Stimulated activated CD8-positive, alpha-beta memory T cell treated with anti-CD3 and anti-CD28 coated beads, Interleukin-2, amount 100 ng/mL, for 1 hour (primary cell): ENCODE measurements at places on chromosomes 1 and 21.

GRCh38 chr1:153122831-153123421 is 9.6 kb upstream of the SPRR2F start:
- DNase-seq: no peak

DNA sequence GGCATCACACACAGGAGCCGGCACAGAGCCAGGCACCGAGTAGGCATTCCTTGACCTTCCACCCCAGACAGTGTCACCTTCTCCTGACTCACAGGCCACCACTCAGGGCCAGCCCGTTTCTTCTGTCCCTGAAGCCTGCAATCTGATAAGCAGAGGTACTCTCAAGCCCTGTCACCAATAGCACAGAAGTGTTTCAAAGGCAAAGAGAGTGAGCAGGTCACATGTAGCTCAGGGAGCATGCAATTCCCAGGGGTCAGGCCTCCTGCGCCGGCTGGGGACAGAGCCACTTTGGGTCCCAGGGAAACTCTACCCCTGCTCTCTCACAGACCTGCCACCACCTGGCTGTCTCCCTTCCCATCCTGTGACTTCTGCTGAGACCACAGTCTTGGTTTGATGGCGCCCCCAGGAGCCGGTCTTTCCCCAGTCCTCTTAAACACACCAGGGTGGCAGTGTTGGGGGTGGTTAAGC is 13.2 kb downstream of the CAPN9 start:
- DNase-seq: no peak

- no peak for DNase-seq
Observed at GRCh38 chr1:67869233-67869632, 36.0 kb upstream of the GNG12 start.

GRCh38 chr1:36765785-36766300 is 268.5 kb downstream of the GRIK3 start:
- DNase-seq: no peak

DNA sequence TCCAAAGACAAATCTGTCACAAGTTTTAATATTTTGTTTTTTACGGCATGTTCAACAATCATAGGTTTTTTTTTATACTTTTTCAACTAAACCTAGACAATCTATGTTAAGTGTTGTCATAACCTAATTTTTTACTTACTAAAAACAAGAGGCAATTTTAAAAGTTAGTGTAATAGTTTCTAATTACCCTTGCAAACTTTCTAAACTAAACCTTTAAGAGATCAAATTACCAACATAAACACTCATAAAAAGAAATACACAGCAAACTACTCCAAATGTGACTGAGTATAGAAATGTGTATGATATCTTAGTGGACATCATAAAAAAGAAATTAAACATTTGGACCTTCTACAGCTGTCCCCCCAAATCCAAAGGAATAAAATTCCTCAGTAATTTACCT is 10.0 kb downstream of the ZNF281 start:
- DNase-seq: no peak

DNA sequence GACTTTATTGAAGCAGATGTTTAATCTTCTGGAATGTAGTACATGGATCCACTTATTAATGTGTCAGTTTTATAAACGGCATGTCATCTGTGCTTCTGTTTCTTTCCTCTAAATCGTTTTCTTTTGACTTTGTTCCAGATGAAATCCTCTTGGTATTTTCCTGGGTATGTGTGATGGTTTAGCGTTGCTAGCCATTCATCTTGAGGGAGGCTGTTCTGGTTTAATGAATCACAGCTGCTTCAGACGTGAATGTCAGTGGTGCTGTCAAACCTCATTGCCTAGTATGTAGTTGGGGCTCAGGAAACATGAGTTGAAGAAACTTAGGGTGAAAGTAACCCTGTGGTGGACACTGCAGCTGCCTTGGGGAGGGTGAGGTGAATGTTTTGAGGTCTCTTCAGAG is 33.2 kb downstream of the KCNK1 start:
- no peak for DNase-seq

DNA sequence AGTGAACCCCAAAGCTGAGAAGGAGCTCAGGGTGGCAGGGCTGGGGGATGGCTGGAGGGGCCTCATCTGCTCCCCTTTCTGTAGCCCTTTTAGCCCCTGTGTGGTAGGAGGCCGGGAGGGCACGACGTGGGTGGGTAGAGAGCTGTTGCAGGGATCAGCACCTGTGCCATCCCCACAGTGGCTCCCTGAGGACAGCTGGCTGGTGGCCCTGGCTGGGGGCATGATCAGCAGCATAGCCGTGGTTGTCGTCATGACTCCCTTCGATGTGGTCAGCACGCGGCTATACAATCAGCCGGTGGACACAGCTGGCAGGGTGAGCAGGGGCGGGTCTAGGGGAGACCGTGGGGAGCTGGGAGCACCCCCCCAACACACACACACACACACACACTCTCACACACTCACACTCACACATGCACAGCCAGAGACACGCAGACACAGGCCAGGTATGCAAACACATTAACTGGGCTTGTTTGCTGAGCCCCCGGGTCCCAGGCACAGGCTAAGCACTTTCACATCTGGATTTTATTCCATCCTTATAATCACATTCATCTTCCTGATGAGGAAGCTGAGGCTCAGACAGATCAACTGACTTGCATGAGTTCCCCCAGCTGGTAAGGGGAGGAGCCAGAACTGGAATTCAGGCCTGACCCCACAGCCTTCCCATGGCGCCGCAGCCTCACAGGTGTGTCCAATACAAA is 2.5 kb downstream of the SLC25A34 start:
- no peak for DNase-seq

GRCh38 chr1:193060938-193061337 is 1.5 kb downstream of the RO60 start:
- no peak for DNase-seq

DNA sequence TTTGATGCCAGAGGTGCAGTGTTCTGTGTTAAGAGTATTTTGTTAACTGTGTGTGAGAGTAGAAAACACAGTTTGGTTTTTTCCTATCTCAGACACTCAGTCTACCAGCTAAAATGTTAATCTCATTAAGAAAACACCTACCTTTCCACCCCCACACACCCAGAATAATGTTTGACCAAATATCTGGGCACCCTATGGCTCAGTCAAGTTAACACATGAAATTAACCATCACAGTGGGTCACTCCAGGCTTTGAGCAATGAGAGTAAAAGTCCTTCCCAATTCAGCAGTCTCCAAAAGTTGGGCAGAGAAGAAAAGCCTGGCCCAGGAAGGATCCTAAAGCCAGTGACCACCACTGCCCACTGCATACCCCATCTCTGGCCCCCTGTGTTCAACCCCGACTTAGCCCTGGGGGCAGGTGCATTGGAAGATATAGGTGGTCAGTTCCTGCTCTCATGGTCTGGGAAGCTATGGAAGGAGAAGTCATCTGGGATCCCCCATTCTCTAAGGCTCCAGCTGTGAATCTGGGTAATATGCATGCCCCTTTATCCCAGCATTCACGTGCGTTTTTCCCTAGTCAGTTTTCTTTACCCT is 50.2 kb upstream of the CSF3R start:
- no peak for DNase-seq

DNA sequence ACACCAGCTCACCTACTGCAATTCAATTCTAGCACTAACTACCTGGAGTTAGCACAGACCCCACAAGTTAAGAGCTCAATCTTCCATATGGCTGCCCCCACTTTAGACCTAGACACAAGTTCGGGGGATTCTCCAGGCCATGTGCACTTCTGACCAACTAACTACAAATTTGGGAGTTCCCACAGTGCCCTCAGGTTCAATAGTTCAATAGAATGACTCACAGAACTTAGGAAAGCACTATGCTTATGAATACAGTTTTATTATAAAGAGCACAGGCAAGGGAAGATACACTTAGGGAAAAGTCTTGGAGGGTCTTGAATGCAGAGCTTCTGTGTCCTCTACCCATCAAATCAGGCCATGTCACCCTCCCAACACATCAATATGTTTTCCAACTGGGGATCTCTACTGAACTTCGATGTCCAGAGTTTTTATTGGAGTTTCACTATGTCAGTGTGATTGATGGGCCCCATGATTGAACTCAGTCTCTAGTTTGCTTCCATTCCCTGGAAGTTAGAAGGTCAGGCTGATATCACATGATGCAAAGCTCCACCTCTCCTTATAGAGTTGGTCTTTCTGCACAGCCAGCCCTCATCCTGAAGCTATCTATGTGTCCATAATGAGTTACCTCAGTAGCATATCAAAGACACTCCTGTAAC is 46.1 kb downstream of the RAVER2 start:
- no peak for DNase-seq

GRCh38 chr1:56709269-56709880 is 64.3 kb downstream of the PRKAA2 start:
- no peak for DNase-seq

DNA sequence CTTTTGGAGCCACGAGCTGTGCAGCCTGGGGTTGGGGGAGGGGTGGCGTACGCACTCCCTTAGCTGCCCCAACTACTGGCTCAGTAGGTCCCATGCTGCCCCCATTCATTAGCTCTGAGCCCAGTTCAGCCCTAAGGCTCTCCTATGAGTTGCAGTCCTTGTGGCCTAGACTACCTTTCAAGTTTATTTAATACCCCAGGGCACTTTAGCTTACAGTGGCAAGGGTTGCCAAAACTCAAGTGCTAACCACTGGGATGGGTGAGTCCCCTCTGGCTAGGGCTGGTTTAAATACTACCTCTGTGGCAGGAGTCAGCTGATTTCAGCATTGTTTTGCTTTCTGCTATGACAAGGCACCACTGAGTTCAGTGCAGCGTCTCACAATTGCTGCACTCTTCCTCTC is 118.2 kb downstream of the ODF2L start:
- DNase-seq: no peak

- DNase-seq: no peak
Observed at GRCh38 chr1:81443288-81443687, 357.4 kb upstream of the ADGRL2 start.

DNA sequence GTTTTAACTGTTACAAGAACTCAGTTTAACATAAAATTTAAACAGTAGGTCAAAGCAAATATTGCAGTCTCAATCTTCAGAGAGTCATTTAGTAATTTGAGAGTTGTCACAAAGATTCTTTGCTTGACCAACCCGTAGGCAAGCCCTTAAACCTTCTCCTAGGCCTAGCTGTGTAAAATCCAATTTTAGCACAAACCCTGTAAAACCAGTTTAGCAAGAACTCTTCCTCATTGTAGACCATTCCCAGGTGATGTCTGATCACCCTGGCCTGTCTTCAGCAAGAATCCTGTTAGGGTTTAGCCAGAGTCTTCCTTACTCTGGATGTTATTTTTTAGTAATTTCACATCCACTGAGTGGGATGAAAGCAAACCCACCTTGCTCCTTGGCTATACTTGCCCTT is 30.1 kb downstream of the LRIG2 start:
- no peak for DNase-seq

DNA sequence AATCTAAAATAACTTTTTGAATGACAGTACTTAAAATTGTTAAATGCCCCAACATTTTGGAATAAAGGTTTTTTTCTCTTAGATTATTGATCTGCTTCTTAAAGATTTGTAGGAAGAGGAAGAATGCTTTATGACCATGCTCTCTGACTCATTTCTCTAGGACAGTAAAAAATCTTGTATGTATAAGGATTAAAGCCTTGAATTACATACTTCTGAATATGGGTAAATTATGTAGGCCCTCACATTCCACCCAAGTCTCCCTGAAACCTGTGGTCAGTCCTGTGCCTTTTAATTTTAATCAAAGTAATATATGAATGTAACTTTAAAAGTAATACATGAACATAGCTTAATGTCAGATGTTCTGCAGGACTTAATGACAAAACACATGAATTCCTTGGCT is 50.5 kb downstream of the ABCD3 start:
- no peak for DNase-seq

DNA sequence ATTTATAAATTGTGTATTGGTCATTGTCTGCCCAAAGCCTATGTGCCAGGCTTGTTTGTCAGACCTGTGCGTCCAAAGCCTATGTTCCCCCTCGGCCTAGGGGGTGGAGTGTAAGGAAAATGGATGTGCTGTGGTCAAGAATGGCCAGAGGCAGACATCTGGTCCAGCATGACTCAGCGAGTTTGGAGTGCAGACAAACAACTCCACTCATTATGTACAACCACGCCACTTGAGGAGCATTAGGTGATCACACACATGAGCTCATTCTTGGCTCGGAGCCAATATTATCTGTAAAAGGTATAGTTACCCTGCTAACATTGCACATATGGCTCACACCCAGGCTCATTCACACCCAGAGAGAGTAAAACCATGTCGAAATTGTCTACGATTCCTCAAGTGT is 1047.6 kb upstream of the ADGRL4 start:
- DNase-seq: no peak

GRCh38 chr1:204819495-204819894 is 51.2 kb upstream of the NFASC start:
- DNase-seq: no peak

GRCh38 chr1:182263706-182264105 is 127.9 kb downstream of the GLUL start:
- DNase-seq: no peak

GRCh38 chr1:29181413-29182225 is at the start of gene SRSF4:
SRSF4 (minus strand) TSS chr1:29181900; CDS start chr1:29181752, 148 bp downstream.
- DNase-seq: peak; percentile 98

DNA sequence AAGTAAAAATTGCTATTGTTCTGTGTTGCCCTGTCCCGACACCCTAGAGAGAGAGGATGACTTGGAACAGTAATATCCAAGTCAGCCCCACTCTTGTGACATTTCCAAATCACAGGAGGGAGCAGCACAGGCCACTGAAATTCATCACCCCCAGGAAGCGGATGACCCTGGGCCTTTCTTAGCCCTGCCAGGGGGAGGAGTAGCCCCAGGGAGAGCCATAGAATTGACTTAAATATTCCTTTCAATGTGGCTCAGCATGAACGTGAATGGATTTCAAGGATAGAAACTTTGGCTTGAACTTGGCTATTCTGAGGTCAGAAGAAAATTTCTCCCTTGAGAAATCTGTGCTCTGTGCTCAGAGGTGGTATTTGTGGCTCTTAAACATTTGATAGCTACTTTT is 80.6 kb downstream of the CENPF start:
- DNase-seq: no peak

GRCh38 chr1:206429421-206429820 is 40.9 kb upstream of the IKBKE start:
- DNase-seq: no peak

DNA sequence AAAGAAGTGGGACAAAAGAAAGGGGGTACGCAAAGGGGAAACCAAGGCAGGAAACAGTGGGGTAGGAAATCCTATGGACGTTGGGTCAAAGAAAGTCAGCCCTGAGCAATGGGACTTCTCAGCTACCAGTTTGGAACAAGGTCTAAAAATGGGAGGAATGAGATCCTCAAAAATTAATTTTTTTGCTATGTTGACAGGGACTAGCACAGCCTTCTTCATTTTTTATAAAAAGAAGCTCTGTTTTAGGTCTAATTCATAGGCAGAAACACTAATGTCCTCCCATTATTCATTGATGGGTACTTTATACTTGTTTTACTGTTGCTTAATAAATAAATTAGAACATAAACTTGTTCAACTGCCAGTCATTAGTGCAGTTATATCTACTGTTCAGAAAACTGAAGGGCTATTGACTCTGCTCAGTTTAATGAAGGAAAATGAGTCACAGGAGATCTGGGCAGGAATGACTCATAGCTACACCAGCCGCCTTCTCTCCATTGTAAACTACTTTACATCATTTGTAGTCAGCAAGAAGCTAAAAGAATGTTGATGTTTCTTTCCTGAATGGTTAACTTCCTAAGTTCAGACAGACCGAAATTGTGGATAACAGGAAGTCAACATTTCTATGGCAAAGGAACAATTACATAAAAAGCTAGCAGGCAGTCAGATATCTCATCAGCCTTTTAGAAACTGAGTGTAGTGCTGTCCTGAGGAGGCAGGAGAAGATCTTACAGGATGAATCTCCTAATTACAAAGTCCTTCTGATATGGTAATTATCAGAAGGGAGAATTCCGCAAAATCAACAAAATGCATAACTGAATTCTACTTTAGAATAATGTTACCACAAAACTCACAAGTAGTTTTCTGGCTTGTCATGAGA is 356.4 kb upstream of the PKN2 start:
- no peak for DNase-seq
